ENCODE measurements at places on chromosomes 2 and 18.

DNA sequence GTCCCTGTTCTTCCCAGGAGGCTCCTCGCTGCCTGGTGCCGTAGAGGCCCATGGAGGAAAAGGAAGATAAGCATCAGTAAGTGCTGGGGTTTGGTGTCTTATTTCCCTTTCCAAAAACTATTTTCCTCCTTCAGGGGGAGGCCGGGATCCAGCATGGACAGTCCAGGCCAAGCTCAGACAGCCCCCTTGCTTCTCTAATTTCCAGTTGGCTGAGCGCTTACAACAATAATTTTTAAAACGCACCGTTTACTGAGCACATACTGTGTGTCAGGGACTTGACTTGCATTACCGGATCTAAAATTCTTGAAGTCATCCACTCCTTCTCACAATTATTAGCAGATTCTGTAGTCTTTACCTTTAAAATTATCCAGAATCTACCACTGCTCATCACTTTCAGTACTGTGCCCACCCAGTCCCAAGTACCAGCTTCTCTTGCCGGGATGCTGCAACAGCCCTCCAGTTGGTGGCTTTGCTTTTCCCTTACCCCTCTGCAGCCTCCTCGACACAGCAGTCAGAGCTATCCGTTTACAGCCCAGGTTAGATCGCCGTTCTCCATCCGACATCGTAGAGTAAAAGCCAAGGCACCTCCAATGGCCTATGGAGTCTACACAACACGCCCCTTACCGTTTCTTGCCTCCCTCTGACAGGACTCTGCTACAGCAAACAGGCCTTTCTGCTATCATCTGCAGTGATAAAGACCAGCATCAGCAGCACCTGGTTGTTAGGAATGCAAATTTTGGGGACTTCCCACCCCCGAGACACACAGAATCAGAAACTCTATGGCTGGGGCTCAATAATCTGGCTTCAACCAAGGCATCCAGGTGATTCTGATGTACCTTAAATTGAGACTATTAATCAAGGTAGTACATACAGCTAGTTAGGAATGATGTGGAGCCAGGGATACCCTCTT is 75.2 kb upstream of the TSPYL6 start:
- no peak for DNase-seq

DNA sequence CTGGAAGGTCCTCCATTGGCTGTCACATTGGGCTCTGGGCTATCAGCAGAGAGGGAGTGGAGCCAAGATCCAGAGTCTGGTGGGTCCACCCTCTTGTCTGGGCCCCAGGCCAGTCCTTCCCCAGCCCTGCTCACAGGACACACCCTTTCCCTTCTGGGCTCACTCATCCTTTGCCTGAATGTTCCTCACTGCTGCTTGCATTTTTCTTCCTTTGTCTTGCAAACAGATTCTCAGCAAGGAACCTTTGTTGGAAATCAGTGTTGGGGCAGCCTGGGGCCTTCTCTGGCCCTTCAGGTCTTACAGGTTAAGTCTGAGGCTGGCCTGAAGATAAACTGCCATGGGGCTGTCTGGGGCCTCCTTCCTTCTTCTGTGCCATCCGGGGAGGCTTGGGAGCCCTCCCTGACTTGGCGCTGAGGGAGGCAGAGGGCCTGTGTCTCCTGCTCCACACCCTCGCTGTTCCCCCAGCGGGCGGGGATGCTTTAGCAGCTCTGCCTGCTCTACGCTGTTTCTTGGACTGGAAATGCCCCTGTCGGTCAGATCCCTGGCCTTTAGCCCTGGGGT is 11.5 kb upstream of the CELF4 start:
- peak; percentile 35 for DNase-seq

DNA sequence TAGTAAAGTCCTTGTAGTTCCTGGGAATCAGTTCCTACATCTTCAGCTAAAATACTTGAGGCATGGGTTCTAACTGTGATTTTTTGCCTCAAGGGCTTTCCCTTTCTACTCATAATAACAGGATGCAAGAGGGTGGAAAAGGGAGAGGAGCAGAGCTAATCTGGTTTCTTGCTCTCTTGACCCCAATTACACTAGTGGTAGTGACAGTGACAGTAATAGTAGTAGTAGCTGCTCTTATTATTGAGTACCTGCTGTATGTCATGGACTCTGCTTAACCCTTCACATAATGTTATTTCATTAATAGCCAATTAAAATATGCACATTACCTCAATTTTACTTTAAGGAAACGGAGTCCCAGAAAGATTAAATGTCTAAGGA is 214.8 kb upstream of the HNRNPA3 start:
- no peak for DNase-seq

GRCh38 chr2:228283491-228284171 is 102.1 kb upstream of the SPHKAP start:
- no peak for DNase-seq

DNA sequence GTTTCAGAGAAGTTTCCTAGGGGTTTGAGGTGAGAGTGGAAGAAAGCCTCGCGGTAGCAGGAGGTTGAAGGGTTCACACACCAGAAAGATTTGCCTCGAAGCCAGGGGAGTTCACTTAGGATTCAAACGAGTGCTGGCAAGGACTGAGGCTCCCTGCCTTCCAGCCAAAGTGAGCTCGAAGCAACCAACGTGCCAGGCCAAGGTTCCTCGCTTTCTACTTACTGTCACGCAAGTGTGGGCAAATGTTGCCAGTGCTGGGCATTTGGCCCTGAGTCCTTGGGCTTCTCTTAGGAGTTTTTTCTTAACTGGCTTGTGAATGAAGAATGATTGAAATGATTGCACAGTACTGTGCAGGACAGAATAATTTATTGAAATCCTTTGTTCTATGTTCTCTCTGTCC is 53.6 kb downstream of the TMEM178A start:
- DNase-seq = no peak

GRCh38 chr2:108623616-108624015 is 89.3 kb downstream of the LIMS1 start:
- DNase-seq = no peak

- no peak for DNase-seq
Measured at GRCh38 chr2:3386448-3386958, 7.0 kb downstream of the TRAPPC12 start.
